Stimulated activated CD8-positive, alpha-beta memory T cell treated with anti-CD3 and anti-CD28 coated beads, Interleukin-2, amount 100 ng/mL, for 1 hour (primary cell): ENCODE measurements at places on chromosomes 3 and 15.

DNA sequence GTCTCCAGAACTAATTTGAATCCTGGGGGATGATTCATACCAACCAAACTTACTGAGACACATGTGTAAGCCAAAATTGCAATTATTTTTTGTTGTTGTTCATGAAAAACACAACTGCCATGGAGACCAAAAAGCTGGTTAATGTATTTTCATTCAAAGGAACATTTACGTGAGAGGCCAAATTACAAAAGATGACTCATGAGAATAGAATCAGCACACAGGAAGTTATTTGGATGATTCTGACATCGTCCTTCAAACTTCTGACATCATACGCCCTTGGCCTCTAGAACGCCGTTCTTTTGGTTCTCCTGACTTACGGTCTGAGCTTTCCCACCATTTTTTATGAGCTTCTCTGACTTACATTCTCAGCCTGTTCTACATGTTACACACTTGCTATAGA, 3.0 kb upstream of the ZNF280D start:
- no peak for DNase-seq

DNA sequence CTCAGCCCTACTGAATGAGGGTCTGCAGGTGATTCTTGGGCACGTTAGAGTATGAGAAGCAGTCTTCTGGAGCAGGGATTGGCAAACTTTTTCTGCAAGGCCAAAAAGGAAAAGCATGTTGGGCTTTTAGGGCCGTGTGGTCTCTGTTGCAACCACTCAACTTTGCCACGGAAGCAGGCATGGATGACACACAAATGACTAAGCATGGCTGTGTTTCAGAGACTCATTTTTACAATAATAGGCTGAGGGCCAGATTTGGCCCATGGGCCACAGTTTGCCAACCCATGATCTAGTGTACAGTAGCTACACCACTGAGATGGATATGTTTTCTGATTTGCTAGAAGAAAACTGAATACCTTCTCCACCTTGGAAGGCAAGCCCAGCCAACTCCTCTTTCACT, 66.1 kb upstream of the PRICKLE2 start:
- no peak for DNase-seq

DNA sequence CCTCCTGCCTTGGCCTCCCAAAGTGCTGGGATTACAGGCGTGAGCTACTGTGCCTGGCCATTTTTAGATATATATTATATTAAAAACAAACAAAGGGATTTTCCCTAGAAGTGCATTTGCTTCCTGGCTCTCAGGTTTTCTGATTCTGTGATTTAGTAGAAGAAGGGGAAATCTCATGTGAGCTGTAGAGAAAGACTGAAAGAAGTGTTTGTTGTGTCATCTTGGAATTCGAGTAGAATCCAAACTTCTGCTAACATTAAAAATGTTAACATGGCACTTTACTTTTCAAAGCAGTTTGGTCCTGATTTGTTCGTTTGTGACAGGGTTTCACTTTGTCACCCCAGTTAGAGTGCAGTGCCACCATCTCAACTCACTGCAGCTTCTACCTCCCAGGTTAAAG, 34.9 kb downstream of the IQGAP1 start:
- no peak for DNase-seq

DNA sequence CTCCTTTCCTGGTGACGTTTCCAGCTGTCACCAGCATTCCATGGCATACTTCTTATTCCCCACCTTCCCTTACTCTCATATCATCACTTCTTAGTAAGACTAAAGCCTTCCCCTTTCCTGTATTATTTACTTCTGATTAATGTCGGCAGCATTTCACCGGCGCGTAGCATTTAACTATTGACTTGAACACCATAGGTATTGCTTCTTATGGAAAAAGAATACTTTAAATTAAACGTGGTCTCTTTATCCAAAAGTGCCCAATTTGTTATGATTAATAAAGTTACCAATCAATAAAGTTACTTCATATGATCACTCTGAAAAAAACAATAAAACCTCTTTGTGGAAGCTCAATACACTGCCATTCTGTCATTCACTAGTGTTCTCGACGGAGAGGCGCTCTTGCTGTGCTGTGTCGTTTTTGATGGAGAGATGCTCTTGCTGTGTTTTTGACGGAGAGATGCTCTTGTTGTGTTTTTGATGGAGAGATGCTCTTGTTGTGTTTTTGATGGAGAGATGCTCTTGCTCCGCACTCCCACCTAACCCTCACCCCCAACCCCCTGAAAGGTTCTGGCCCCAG, 165.0 kb downstream of the XXYLT1 start:
- no peak for DNase-seq

DNA sequence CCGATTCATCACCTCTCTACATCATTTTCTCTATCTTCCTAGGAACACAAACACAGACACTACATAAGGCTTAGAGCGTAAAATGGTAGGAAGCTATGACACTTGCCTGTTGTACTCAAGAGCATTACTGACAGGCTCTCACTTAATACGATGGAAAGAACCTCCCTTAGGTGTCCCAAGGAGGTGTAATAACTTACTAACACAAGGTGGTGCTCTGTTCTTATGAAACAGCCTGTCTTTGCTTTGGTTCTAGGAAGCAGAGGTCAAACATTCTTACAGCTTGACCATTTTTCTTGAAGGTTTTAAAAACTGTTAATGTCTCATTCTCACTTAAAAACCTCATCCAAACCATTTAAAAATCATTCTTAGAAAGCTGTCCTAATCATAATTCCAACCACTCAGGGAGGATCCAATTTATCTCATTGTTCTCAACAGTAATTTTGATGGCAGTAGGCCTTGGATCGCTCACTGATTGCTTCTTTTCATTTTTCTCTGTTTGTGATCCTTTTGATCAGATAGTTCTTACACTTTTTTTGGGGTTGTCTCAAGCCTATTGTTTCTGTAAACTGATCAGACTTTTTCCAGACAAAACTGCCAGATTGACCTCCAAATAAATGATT, 317.8 kb upstream of the AGTR1 start:
- no peak for DNase-seq

- no peak for DNase-seq
Observed at GRCh38 chr3:149999421-149999820, 28.7 kb upstream of the PFN2 start.

GRCh38 chr3:188817935-188818269, 353.9 kb upstream of the TPRG1 start:
- no peak for DNase-seq

- DNase-seq, result no peak
Observed at GRCh38 chr3:125960456-125961288, 8.3 kb upstream of the ROPN1B start.

DNA sequence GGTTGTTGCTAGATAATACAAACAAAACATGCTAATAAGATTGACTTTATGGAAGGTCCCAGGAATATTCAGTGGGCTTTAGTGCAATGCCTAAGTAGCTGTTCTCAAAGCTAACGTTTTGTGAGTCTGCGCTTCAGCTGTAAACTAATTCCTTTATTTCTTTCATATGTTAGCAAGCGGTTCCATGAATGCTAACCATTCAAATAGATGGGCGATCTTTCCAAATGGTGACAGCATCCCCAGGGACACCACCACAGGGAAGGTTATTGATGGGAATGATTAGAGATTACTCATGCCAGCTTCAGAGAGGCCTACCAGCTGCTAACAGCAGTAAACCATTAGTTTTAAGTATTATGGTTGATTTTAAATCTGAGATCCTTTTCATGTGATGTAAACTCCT, 405.7 kb upstream of the MCTP2 start:
- DNase-seq, result no peak

DNA sequence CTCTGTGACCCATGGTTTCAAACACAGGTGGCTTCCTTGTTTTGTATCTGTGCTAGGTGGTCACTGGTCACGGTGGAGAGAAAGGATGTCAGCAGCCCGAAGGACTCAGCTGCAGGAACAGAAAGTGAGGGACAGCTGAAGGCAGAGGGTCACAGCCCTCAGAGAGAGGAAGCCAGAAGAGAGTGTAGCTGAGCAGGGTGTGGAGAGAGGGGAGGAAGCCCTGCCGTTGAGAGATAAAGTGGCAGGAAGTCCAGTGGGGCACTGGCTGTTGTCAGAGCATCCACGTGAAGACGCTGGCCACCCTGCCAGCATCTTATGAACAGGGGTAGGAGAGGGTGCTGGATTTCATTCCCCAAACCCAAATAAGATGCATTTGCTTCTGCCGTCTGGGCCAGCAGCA, 36.9 kb downstream of the LIMD1 start:
- DNase-seq, result no peak

DNA sequence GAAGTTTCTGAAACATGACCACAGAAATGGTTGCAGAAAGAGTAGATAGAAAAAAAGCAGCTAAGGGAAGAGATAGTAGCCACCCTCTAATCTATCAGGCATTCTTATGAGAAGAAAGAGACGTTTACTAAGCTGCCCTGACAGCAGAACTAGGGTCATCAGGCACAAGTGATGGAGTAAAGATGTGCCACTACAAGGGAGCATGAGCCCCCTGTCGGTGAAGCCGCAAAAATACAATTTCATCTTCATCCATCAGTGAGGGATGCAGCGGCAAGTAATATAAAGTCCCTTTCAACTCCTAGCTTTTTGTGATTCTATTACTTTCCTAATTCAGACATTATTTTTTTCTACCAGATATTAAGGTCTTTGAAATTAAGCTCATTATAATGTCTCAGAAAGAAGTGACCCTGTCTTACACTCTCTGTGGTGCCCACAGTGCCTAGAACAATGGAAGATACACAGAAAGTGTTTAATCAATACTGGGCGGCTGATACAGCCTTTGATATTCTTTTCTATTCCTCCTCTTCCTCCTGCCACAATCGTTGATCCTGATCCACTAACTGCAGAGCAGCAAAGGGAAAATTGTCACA, 651.6 kb downstream of the NTRK3 start:
- no peak for DNase-seq

- no peak for DNase-seq
Observed at GRCh38 chr15:89813381-89814111, 1.1 kb downstream of the ANPEP start.
